ENCODE measurements at places on chromosomes 6 and 20. TPM values are rescaled to one million over a fixed set of nuclear protein-coding genes. Genes with fewer than 3 reads are reported as not detected.

SEMG1 gene
- not detected for total RNA-seq

BCAS1 gene
- total RNA-seq = not detected

PACRG gene
- under 0.01 TPM for total RNA-seq

PARD6B gene
- total RNA-seq = 0.39 TPM

PNISR gene
- total RNA-seq = 27.7 TPM

PAX1 gene
- total RNA-seq = not detected

TINAG gene
- total RNA-seq = not detected

GSTA3 gene
- total RNA-seq = not detected

CST5 gene
- not detected for total RNA-seq

SULF2 gene
- 220 TPM for total RNA-seq

RPP40 gene
- 14.3 TPM for total RNA-seq

RFX6 gene
- total RNA-seq = not detected

MOXD1 gene
- total RNA-seq = under 0.01 TPM

CALHM6 gene
- 1.0 TPM for total RNA-seq

GNAS-AS1 gene
- under 0.01 TPM for total RNA-seq

MLIP gene
- 1.3 TPM for total RNA-seq

MUC21 gene
- total RNA-seq = not detected

DEFB124 gene
- total RNA-seq = not detected

TUBB1 gene
- not detected for total RNA-seq

COL9A3 gene
- total RNA-seq = 0.38 TPM

TNFRSF6B gene
- 15.4 TPM for total RNA-seq

ZNF334 gene
- total RNA-seq = 0.76 TPM

SLC26A8 gene
- not detected for total RNA-seq

MICB gene
- 8.3 TPM for total RNA-seq

EDN1 gene
- total RNA-seq = 63.0 TPM

WFDC12 gene
- not detected for total RNA-seq

PDYN gene
- not detected for total RNA-seq

HRH3 gene
- total RNA-seq = not detected

SLC17A3 gene
- not detected for total RNA-seq

THBS2 gene
- 0.51 TPM for total RNA-seq

OR2H1 gene
- under 0.01 TPM for total RNA-seq

PPP1R16B gene
- total RNA-seq = 166 TPM

GJA10 gene
- not detected for total RNA-seq

SRMS gene
- total RNA-seq = not detected

TMEM244 gene
- total RNA-seq = not detected

OPRL1 gene
- 2.7 TPM for total RNA-seq

DNAH8 gene
- not detected for total RNA-seq

ID1 gene
- total RNA-seq = 901 TPM

NNAT gene
- 0.13 TPM for total RNA-seq
